Activated naive CD4-positive, alpha-beta T cell treated with anti-CD3 and anti-CD28 coated beads, Interleukin-2, amount 50 U/mL, for 72 hours (primary cell): ENCODE measurements at places on chromosomes 11 and 22.

- no peak for DNase-seq
Measured at GRCh38 chr11:43459246-43459645, 100.5 kb downstream of the TTC17 start.

DNA sequence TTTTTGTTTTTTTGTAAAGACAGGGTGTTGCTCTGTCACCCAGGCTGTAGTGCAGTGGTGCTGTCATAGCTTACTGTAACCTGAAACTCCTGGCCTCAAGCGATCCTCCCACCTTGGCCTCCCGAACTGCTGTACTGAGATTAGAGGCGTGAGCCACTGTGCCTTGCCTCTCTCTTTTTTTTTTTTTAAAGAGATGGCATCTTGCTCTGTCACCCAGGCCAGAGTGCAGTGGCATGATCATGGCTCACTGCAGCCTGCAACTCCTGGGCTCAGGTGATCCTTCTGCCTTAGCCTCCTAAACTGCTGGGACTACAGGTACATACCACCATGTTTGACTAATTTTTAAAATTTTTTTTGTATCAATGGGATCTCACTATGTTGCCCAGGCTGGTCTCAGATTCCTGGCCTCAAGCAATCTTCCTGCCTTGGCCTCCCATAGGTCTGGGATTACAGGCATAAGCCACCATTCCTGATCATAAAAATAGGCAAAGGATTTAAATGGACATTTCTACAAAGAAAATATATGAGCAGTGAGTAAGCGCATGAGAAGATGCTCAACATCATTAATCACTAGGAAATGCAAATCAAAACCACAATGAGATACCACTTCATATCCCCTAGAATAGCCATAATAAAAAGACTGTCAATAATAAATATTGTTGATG is 17.3 kb upstream of the CLNS1A start:
- no peak for DNase-seq

GRCh38 chr11:61083601-61084147 is 18.6 kb upstream of the CD5 start:
- peak; percentile 67 for DNase-seq

DNA sequence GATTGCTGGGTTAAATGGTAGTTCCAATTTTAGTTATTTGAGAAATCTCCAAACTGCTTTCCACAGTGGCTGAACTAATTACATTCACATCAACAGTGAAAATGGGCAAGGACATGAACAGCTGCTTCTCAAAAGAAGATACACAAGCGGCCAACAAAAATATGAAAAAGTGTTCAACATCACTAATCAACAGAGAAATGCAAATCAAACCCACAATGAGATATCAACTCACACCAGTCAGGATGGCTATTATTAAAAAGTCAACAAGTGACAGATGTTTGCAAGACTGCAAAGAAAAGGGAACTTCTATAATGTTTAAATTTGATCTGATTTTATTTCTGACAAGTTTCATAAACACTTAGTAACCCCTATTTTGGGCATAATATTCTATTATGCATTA is 537.5 kb downstream of the DLG2 start:
- no peak for DNase-seq

DNA sequence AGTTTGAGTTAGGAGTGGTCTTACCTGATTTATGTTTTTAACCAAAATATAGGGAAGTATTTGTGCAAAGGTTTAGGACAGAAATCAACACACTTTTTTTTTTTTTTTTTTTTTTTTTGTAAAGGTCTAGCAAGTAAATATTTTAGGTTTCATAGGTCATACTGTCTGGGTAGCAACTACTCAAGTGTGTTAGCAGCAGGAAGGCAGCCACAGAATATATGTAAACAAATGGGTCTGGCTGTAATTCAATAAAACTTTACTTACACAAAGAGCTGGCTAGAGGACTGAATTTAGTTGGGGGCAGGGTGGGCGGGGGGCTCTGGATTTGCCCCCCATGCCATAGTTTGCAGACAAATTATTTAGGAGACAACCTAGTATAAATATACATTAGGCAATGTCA is 510.4 kb downstream of the NELL1 start:
- no peak for DNase-seq

DNA sequence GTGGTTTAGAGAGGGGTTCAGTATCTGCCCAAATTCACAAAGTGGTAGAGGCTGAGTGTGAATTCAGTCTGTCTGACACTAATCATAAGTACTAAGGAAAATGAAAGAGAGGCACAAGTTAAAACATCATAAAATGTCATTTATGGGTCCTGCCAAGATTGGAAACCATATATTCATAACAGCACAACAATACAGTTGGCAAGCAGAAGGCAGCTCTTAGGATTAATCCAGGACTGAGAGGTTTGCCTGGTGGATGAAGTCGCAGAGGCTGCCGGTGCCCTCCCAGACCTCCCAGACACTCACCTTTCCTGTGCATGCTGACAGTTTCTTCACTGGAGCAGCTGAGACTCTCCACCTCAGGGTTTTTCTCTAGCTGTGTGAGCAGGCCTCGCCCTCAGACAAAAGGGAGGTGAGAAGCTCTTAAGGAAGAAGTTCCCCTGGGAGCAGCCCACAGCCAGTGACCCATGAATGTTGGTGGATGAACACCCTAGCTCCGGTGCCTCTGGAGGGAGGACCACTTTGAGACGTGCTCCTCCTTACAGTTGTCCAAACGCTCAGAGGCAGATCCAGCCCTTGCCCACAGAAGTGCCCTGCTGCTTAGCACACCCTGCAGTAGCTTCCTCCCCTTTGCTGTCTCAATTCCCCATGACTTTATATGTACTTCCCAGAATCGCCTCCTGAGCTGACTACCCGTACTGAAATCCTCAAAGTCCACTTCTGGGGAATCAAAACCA is 43.7 kb downstream of the MAML2 start:
- DNase-seq: no peak

- no peak for DNase-seq
Measured at GRCh38 chr22:32100711-32101110, 57.6 kb downstream of the SLC5A1 start.

DNA sequence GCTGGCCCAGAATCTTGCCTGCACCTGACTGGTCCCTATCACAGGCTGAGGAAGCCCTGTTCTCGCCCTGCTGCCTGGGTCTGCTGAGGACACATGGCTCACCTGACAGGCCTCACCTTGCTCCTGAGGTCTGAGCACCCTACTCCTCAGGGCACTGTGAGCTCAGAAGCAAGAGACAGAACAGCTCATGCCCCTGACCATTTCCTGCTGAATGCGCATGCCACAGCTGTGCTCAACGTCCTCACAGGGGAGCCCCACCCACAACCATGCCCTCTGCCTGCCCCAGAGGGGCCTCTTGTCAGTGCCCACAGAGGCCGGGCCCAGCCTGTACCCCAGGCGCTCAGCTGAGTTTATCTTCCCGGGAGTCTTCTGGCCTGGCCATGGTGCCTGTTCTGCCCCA is 2.8 kb upstream of the TSPO start:
- DNase-seq: no peak

GRCh38 chr11:111231836-111232235 is 13.7 kb upstream of the POU2AF2 start:
- no peak for DNase-seq
